WERI-Rb-1 (cell line): ENCODE measurements at places on chromosomes 5 and 9.

DNA sequence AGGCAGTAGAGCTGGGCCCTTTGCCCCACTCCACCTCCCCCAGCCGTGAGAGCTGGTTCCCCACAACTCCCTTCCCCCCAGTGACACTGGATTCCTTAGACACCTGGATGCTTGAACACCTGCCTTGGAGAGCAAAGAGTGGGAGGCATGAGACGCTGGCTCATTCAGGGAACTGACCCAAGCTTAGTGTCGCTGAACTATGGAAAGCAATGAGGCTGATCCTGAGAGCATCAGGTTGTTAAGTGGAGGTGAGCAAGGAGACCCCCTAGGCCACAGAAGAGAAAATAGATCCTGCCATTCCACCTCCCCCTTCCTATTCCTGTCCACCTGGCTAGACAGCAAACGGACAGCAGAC lies 2.0 kb downstream of the CCL19 start:
- DNase-seq, result no peak

DNA sequence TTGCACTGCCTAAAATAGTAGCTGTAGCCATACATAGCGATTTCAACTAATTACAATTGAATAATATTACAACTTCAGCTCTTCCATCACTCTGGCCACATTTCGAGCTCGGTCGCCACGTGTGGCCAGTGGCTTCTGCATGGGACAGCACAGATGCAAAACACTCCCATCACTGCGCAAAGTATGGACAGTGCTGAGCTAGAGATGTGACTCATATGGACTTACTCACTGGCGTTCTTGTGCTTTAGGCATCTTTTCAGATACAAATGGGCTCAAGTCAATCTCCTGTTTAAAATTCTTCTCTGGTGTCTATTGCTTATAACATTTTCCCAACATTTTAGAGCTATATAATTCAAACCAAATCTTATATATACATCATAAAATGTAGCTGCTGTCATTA lies 222.7 kb downstream of the ELAVL2 start:
- DNase-seq, result no peak

GRCh38 chr5:157651623-157652376 lies 438 bp downstream of the SOX30 start:
- DNase-seq, result no peak

GRCh38 chr5:169385636-169386035 lies 84.7 kb upstream of the SLIT3 start:
- DNase-seq, result no peak

DNA sequence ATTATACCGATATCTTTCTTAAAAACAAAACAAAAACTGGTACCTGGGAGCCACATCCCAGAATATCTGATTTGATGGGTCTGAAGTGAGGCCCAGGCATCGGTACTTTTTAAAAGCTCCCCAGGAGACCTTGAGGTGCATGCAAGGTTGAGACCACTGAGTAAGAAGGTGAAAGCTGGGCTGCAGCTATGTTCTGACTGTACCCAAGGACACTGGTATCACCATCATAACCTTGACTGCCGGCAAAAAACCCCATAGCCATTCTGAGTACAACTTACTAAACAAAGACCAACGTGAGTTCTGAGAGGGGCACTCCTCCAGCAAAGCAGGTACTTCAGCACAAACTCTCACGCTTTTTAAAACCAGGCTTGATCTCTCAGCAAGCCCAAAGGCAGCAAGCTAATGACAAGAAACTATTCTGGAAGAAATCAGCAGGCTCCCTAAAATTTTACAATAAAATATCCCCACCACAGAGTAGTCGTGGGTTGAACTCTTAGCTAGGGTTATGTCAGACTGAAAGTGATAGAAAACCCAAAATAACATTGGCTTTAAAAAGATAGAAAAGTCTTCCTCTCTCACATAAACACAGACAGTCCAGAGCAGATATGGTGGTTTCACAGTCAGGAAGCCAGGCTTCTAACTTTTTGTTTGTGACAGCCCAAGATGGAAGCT lies 263.9 kb downstream of the SAXO1 start:
- DNase-seq, result no peak

DNA sequence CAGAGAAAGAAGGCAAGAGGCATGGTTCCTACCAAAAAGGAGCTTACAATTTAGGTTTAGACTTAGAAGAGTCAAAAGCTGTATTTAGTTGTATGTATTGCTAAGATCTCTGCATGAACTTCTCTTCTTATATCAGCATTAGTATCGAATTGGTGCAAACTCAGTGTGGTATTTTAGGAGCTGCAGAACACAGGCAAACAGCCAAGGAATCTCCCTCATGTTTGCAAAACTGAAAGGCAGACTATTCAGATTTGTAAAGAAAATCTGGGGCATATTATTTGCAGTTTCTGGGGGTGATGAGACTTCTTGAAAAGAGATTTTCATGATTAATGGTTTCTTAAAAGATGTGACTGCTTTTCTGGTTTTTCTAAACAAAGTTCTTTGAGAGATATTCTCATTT lies 252.7 kb downstream of the CEMIP2 start:
- no peak for DNase-seq

- DNase-seq, result no peak
These were observed 352.1 kb upstream of the KIF2A start for GRCh38 chr5:61953913-61954312.

DNA sequence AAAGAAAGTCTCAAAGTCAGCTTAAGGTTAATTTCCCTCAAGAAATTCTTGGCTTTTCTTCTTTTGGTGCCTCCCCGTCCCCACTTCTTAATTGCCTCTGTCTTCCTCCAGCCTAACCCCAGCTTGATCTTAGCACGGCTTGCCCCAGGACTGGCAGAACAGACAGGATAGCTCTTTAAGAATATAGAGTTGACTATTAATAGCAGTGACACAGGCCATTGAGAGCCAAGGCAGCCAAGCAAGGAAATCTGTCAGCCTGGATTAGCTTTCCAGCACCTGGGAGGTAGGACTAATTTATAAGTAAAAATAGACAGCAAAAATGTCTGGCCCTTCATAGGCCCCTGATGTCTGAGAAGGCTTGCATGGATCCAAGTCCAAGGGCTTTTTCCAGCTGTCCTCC lies 384.6 kb upstream of the SLC30A5 start:
- peak; percentile 88 for DNase-seq

DNA sequence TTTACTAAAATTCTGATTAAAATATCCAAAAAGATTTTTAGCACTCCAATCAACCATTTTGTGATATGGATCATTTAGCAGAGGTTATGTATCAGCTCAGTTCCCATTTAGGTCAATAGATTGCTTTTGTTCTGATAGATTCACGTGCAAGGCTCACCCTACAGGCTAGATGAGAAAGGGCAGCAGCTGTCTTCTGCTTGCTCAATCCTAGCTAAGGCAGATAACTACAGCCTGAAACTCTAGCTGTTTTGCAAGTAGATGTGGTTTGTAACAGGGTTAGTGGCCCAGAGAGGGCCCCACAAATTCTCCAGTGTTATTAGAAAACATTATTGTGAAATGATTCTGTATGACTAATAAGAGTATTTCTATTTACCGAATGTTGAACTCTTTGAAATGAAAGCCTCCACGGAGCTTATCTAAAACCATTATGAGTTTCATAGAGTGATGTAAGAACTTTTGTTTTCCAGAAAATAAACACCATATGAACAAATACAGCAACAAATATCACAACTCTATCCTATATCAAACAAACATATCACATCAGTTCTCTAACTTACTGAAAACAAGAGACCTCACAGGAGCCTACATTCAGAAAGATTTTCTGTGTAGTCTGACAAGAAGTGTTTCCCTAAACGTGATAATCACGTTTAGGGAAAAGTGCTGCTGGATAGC lies 841.9 kb upstream of the ACO1 start:
- DNase-seq, result peak; percentile 48

- DNase-seq, result no peak
These were observed 78.0 kb upstream of the FBXL7 start for GRCh38 chr5:15421921-15422412.

GRCh38 chr9:37414503-37414943 lies 8.0 kb upstream of the GRHPR start:
- no peak for DNase-seq

GRCh38 chr5:44387921-44388320 lies 1.3 kb downstream of the FGF10 start:
- no peak for DNase-seq

- no peak for DNase-seq
These were observed 166.9 kb downstream of the SNCAIP start for GRCh38 chr5:122478741-122479442.

DNA sequence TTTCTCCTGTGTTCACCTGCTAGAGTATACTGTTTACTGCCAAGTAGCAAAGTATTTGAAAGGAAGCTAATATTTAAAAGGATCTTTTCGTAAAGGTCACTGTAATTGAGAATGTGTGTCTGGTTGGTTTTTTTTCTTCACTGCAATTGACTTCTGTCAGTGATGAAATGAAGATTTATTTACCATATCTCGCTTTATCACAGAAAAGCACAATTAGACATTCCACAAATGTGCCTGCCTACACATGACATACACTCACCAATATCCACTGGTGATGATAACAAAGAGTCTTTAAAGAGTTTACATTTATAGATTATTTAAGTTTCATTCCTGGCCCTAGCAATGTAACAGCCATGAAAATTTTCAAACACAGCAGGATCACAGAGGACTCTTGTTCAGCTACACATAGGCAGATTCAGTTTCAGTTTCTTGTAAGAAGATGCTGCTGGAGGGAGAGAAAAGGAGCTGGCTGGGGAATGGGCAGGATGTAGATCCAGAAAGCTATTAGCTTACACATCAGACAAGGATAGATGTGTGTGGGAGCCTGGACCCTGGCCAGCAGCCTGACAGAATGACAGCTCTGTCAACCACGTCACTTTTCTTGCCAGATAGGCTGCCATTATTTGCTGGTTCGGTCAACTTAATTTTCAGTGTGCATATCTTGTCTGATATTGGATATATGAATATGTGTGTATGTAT lies 104.0 kb downstream of the GDNF start:
- DNase-seq, result no peak

GRCh38 chr5:39494107-39494510 lies 69.3 kb upstream of the DAB2 start:
- DNase-seq, result no peak
